ENCODE measurements at places on chromosomes 13 and 19. TPM values are rescaled to one million over a fixed set of nuclear protein-coding genes. Genes with fewer than 3 reads are reported as not detected.

DNA sequence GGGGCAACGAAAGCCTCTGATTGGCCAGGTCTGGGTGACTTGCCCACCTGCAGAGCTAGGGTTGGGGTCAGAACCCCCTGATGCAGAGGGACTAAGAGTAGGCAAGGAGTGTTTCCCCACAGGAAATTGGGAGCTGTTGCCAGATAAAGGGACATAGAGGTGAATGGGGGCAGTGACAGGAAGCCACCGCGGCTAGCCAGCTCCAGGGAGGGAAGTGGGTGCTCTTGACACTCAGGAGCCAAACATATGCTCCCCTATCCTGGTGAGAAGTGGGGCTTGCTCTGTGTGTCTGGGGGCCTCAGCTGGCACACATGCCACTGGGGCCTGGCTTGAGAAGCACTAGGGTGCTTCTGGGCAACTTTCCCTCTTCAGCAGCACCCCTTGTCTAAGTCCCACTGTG is 26.0 kb downstream of the WDR88 start:
- DNase-seq = no peak

LAIR1 gene
- polyA plus RNA-seq = 6.6 TPM

DNA sequence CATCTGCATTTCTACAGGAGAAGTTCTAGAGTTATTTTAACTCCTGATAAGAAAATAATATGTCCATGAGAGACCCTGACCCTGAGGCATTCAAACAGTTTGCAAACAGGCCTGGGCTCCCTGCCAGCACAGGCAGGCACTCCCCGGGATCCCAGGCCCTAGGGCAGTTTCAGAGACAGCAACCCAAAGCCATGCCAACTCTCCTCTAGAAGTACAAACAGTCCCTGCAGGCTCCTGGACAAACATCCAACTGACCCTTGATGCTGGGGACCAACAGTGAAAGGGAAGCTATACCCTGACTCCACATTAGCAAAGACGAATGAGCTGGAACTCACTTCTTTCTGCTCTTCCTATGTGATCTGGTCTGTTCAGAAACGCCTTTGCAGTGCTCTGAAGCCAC is 44.8 kb downstream of the CCDC70 start:
- no peak for DNase-seq

- DNase-seq = no peak
Observed at GRCh38 chr19:10863107-10863717, 8.1 kb upstream of the CARM1 start.

DNA sequence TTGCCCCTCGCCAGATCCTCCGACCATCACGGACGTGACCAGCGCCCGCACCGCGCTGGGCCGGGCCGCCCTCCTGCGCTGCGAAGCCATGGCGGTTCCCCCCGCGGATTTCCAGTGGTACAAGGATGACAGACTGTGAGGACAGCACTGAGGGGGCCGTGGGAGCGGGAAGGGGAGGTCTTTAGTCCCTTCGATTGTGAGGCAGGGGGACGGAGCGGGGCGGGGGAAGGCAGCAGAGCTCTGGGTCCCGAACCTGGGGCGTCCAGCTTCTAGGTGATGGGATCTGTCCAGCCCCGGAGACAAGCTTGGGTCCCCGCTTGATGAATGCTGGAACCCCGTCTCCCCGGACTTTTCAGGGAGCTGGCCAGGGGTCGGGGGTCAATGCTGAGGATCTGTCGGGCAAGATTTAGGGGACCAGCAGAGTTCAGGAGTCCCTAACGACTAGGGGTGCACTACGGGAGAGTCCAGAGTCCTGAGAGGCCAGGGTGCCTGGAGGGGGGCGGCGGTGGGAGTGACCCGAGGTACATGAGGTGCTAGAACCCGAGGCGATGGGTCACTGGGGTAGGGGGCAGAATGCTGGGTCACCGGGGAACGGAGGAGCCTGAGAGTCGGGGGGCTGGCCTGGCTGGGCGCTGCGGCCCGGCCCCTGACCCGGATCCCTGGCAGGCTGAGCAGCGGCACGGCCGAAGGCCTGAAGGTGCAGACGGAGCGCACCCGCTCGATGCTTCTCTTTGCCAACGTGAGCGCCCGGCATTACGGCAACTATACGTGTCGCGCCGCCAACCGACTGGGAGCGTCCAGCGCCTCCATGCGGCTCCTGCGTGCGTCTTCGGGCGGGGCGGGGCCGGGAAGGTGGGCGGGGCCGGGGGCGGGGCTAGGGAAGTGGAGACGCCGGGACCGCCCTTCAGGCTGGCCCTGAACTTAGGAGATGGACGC is 14.6 kb downstream of the VSIG10L start:
- no peak for DNase-seq

GRCh38 chr19:5364674-5365073 is 24.1 kb upstream of the PTPRS start:
- no peak for DNase-seq

GRCh38 chr13:106573868-106574267 is 5.9 kb upstream of the ARGLU1 start:
- DNase-seq = no peak

ZNF724 gene
- 2.1 TPM for polyA plus RNA-seq

- no peak for DNase-seq
Observed at GRCh38 chr19:406971-407510, 1.9 kb downstream of the C2CD4C start.

KLF1 gene
- polyA plus RNA-seq = 0.42 TPM

DNA sequence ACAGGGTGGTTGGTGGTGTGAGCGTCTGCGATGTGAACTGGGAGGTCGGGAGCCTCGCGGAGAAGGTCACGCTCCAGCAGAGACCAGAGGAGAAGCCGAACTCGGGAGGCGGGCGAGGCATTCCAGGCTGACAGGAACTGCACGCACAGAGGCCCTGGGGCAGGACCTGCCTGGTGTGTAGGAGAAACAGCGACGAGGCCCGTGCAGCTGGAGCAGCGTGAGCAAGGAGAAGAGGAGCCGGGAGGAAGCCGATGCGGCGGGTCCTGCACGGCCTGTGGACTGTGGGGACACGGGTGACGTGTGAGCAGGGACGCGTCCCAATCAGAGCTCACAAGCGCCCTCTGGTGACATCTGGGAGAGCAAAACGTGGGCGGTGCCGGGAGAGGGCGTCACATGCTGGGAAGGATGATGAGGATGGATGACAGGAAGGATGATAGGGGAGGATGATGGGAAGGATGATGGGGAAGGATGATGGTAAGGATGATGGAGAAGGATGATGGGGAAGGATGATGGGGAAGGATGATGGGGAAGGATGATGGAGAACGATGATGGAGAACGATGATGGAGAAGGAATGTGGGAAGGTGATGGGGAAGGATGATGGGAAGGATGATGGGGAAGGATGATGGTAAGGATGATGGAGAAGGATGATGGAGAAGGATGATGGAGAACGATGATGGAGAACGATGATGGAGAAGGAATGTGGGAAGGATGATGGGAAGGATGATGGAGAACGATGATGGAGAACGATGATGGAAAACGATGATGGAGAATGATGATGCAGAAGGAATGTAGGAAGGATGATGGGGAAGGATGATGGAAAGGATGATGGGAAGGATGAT is 16.1 kb upstream of the MADCAM1 start:
- no peak for DNase-seq

GRCh38 chr13:25733001-25733491 is 318.8 kb downstream of the SHISA2 start:
- DNase-seq = no peak

Data from forelimb muscle (tissue), 1 donor.